ENCODE measurements at places on chromosomes 1 and 21. TPM values are rescaled to one million over a fixed set of nuclear protein-coding genes. Genes with fewer than 3 reads are reported as not detected.

DNA sequence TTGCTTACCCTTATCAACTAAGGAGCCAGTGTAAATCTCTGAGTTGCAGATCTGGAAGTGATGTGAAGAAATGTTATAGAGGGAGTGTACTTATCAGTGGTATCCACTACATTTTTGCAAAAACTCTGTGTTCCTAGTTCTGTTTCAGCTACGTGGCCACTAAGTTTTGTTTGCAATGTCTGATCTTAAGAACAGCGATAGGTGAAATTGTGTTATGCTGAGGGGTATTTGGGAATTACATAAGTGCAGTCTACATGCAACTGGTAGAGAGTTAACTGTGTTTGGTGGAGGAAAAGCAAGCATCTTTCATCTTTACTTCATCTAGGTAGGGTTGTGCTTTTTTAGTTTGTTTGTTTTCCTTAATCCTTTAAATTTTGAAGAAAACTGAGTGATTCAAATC lies 198.8 kb upstream of the SGIP1 start:
- DNase-seq, result no peak

- no peak for DNase-seq
Observed at GRCh38 chr1:246302711-246303317, 204.3 kb downstream of the SMYD3 start.

- DNase-seq, result peak; percentile 19
Observed at GRCh38 chr1:173002891-173003838, 47.6 kb downstream of the TNFSF18 start.

DNA sequence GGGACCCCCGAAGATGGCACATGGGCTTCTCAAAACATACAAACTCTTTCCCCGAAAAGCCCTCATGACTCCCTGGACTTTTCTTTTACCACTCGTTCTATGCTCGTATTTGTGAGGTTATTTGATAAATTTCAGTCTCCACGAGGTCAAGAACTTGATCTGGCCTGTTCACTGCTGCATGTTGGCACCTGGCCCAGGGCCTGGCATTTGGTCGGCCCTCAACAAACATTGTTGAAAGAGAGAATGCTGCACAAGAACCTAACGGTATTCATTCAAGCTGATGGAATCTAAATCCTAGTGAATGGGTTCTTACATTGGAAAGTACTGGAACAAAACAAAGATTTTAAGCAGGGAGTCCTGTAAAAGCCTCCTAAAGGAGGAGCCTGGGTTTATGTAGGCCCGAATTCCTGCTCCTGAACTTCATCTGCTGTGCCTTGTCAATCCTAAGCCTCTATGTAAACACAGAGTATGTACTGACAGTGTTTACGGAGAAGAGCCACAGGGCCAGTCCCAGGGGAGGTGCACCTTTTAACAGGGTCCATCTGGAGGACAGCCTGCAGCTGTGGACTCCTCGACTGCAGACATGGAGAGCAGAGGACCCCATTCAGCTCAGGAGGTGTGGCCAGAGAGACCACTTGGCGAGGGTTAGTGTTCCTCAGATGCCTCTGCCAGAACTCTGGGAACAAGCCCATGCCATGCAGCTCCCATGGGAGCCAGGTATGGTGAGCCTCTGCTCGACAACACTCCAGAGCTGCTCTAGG lies 46.9 kb downstream of the L1TD1 start:
- no peak for DNase-seq

- no peak for DNase-seq
Observed at GRCh38 chr1:238281418-238281817, 390.7 kb upstream of the ZP4 start.

GRCh38 chr1:8527941-8528340 lies 210.0 kb downstream of the SLC45A1 start:
- no peak for DNase-seq

- no peak for DNase-seq
Observed at GRCh38 chr1:68322096-68322495, 89.8 kb upstream of the WLS start.

DNA sequence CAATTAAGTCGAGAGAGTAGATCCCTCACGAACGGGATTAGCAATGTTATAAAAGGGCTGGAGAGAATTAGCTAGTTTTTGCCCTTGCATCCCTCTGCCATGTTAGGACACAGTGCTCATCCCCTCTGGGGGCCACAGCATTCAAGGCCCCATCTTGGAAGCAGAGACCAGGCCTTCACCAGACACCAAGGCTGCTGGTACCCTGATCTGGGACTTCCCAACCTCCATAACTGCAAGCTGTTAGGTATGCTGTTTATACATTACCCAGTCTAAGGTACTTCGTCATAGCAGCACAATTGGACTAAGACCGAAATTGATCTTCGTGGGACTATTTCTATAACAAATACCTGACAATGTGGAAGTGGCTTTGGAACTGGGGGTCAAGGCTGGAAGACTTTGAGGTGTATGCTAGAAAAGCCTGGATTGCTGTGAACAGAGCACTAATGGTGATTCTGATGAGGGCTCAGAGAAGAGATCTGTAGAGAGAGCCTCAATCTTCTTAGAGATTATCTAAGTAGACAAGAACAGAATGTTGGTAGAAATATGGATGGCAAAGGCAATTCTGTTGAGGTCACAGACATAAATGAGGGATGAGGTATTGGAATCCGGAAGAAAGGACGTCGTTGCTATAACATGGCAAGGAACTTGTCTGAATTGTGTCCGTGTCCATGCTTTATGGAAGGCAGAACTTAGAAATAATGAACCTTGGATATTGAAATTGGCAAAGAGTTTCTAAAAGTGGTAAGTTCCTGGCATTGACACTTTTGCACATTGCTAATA lies 83.8 kb upstream of the KIF26B start:
- DNase-seq, result no peak

- DNase-seq, result no peak
Observed at GRCh38 chr1:233673261-233673946, 59.5 kb downstream of the KCNK1 start.

DNA sequence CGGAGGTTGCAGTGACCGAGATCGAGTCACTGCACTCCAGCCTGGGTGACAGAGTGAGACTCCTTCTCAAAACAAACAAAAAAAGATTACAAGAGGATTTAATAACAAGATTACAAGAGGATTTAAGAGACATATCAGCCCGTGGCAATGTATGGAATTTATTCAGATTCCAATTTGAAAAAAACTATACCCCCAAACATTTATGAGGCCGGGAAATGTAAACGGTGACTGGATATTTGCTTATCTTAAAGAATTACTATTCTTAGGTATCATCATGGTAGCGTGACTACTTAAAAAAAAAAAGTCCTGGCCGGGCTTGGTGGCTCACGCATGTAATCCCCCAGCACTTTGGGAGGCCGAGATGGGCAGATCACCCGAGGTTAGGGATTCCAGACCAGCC lies 21.2 kb upstream of the ELK4 start:
- no peak for DNase-seq

DNA sequence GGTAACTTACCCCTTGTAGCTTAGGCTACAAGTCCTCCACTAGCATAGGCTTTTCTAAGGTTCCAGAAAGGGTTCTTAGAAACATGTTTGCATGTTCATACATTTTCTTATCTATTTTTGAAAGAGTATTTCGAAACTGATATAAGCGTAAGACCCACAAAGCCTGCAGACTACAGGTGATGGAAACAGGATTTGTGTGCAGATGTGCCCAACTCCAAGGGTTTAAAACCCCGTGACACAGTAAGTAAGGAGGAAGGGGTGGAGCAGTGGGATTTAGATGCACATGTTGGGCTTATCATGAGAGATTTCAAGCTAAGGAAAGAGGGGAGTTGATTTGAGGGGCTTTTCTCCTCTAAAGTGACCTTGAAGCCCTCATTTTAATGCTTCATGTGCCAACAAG lies 164.7 kb downstream of the LTN1 start:
- no peak for DNase-seq

- DNase-seq, result no peak
Observed at GRCh38 chr1:226617109-226617508, 68.5 kb downstream of the STUM start.

GRCh38 chr1:36107394-36107793 lies 17.6 kb downstream of the COL8A2 start:
- DNase-seq, result no peak

GRCh38 chr1:244151537-244151936 lies 100.5 kb downstream of the ZBTB18 start:
- DNase-seq, result no peak

DNA sequence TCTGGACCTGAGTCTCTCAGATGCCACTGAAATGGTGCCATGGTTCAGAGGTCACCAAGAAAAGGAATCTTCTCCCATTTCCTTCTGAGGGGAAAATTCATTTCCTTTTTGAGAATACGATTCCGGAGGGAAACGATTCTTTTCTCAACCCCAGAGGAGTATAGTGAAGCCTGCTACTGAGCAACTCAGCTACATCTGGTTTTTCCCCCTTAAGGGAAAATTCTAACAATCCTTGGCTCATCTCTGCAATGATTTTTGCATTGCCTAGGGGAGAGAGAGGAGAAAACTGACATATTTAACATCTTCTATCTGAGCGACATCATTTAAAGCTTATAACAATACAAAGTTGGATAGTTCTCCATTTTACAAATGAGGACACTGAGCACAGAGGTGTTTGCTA lies 22.4 kb upstream of the KANK4 start:
- DNase-seq, result no peak

DNA sequence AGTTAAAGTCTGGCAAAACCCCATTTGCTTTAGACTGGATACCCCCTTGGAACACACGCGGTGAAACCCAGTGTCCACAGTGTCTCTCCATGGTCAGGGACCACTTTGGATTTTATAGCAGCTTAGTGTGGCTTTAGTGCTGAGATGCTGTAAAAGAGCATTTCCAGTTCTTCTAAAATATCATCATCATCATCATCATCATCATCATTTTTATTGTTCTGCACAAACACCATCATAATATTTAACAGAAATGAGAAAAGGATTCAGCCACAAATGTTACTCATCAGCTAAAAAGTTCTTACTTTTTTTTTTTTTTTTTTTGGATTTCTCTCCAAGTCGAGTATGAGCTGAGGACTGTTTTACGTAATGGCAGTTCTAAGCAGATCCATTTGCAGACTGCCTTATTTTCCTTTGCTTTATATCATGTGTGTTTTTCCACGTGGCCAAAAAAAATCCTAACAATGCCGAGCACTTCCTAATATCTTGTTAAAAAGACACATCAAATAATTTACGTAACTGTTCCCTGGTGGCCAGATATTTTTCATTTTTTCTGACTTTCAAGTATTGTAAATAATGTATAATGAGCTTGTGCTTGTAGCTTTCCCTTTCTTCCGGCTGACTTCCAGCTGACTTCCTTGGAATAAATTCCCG lies 62.8 kb downstream of the EVA1C start:
- no peak for DNase-seq

GRCh38 chr1:158037866-158038359 lies 44.5 kb downstream of the KIRREL1 start:
- no peak for DNase-seq

GRCh38 chr1:210233216-210233494 lies 559 bp downstream of the SERTAD4 start:
- DNase-seq, result no peak

GRCh38 chr1:227125929-227126545 lies 185.9 kb downstream of the COQ8A start:
- no peak for DNase-seq

- DNase-seq, result peak; percentile 82
Observed at GRCh38 chr1:212260557-212261355, 24.5 kb upstream of the PPP2R5A start.

DNA sequence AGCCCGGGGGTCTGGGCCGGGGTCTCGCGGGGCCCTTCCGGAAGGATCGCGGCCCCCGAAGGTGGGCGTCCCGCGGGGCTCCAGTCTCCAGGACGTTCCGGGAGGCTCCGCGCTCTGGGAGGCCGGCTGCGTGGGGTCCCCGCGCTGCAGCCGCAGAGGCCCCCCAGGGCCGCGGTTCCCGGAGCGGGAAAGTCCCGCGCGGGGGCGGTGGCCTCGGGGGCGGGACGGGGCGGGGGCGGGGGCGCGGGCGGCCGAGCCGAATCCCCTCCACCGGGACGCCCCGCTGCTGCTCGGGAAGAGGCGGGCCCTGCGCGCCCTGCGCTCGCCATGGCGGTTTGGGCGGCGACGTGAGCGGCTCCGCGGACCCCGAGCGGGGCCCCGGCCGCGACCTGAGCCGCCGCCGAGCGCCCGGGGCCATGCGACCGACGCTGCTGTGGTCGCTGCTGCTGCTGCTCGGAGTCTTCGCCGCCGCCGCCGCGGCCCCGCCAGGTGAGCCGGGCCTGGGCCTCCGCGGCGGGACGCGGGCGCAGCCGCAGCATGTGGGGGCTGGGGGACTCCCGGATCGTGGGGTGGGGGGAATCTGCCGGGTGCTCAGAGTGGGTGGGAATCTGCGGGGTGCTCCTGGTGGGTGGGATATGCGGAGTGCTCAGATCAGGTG lies at the start of gene IFNGR2:
TSS of gene IFNGR2 (plus strand) at position 286 of the 658 bp plus-strand sequence. CDS start at position 417, 131 bp downstream.
- no peak for DNase-seq

DNA sequence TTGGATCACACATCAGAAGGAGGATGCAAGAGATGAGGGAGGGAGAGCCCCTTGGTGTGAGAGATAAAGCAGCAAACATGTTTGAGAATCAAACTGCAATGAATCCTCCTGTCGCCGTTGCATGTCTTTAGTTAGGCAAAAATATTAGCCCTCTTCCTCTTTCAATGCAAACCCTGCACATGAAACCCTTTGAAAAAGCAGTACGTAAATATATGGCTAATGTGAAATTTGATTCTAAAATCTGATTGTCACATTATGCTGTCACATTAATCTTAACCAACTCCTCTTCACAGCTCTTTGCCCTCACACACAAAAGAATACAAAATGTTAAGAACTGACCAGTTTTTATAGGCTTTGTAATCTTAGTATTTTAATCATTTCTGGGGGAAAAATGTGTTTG lies 63.4 kb downstream of the WDR64 start:
- no peak for DNase-seq

- no peak for DNase-seq
Observed at GRCh38 chr1:39214998-39215873, 10.7 kb downstream of the MACF1 start.

- no peak for DNase-seq
Observed at GRCh38 chr1:31923901-31924535, 14.2 kb downstream of the PTP4A2 start.

- DNase-seq, result no peak
Observed at GRCh38 chr1:27133991-27134390, 20.9 kb downstream of the SLC9A1 start.

GRCh38 chr1:26121854-26122773 lies 10.5 kb downstream of the PDIK1L start:
- DNase-seq, result no peak

OR2T29 gene
- total RNA-seq, result not detected

WRAP73 gene
- total RNA-seq, result 35.2 TPM

S100A14 gene
- 4.2 TPM for total RNA-seq

OXCT2 gene
- total RNA-seq, result 5.9 TPM

C1orf226 gene
- 3.7 TPM for total RNA-seq

OLFML2B gene
- 3.1 TPM for total RNA-seq

TAS1R3 gene
- 0.08 TPM for total RNA-seq

ANXA9 gene
- total RNA-seq, result 1.3 TPM

NBPF4 gene
- not detected for total RNA-seq

MAST2 gene
- total RNA-seq, result 30.7 TPM

EDARADD gene
- total RNA-seq, result 4.7 TPM

CD101 gene
- 0.08 TPM for total RNA-seq

GJA9 gene
- total RNA-seq, result not detected

Measured in kidney epithelial cell (primary cell).